ENCODE measurements at places on chromosomes 16 and 17. TPM values are rescaled to one million over a fixed set of nuclear protein-coding genes. Genes with fewer than 3 reads are reported as not detected.

Gene ABCC11
- not detected for total RNA-seq

Gene ARHGAP44
- not detected for total RNA-seq

DNA sequence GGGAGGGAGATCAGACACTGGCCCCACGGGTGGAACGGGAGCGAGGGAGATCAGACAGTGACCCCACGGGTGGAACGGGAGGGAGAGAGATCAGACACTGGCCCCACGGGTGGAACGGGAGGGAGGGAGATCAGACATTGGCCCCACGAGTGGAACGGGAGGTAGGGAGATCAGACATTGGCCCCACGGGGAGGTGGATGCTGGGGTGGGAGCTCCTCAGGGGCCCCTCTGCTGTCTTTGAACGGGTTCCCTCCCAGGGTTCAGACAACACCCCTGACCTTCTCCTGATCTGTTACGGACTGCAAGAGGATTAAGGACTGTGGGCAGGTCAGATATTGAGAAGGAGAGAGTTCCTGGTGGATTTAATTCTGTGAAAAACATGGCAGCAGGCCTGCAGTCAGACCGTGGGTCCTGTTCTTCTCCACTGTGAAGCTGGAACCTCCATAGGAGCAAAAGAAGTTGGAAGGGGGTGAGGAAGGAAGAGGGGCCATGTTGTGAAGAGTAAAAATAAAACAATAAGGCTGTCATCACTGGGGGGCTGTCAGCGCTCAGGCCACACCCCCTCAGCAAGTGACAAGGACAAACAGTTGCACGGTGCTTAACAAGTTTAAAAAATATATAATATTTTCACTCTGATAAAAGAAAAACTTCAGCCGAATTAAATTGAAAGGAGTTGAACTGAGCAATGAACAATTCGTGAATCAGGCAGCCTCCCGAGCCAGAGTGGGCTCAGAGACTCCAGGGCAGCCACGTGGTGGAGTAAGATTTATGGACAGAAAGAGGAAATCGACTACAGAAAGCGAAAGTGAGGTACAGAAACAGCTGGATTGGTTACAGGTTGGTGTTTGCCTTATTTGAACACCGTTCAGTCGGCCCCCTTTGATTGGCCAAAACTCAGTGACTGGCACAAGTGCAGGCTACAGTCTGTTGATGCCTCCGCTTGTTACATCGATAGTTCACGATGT lies 348.7 kb upstream of the TNRC6C start:
- DNase-seq: peak; percentile 64

GRCh38 chr17:82444941-82445521 lies 5.5 kb downstream of the CYBC1 start:
- DNase-seq: no peak
